ENCODE measurements at places on chromosomes 7 and 10.

DNA sequence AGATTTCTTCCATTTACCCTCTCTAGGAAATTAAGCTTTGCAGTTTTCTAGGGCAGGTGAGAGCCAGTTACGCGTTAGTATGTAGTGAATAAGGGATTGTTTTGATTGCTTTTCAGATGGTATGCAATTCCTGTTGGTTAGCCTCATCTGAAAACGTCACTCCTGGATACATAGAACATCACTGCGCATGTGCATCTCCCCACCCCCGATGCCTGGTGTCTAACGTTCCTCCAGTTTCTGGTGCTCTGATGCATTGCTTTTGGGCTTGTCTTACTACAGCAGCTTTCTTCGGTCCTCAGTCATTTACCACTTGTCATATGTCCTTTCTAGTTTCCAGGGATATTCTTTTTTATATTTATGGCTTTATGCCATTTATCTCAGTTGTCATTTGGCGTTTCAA, 22.5 kb downstream of the MLLT10 start:
- DNase-seq: no peak

DNA sequence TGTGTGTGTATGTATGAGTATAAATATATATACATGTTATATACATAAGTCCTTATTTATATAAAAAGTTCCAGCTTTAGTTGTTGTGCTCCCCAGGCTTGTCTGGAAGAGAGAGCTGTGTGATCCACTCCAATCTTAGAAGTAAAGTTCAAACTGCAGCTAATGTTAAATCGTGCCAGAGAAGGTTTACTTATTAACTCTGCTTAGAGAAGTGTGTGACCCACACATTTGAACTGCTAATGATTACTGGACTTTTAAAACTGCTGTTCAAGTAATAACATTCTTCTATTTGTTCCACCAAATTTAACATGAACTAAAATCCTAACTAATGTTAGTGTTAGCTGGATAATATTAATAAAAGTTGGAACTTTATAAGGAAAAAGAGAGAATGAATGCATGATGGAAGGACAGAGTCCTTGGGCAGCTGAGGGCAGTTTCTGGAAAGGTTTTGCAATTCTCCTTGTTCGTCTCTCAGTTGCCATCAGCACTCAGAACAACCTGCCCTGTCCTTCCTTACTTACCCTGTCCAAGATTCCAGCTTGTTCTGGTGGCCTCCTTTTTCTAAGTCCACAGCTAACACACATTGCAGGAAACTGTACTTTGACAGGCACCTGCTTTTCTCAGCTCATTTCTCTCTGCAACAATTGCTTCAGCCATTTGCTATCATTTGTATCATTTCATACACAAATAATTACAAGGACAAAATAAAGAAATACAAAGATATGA, 162.6 kb downstream of the FAM107B start:
- DNase-seq: no peak

GRCh38 chr7:107309296-107309695, 140.5 kb downstream of the HBP1 start:
- no peak for DNase-seq

DNA sequence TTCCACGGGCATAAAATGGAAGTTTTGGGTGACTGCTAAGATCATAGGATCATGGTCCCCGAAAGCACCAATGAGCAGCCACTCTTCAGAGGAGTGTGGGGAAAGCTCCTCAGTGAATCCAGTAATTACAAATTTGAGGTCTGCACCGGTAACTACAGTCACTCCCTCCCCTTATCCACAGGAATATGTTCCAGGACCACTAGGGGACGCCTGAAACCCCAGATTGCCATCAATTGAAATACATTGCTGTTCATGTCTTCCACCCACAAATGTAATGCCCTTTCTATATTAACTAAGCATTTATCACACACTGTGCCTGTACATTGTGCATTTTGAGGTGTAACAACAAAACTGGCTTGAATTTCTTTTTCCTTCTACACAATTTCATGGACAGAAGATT, 447.9 kb upstream of the PFKP start:
- DNase-seq: no peak

- no peak for DNase-seq
Observed at GRCh38 chr10:33193701-33194521, 140.6 kb downstream of the NRP1 start.

DNA sequence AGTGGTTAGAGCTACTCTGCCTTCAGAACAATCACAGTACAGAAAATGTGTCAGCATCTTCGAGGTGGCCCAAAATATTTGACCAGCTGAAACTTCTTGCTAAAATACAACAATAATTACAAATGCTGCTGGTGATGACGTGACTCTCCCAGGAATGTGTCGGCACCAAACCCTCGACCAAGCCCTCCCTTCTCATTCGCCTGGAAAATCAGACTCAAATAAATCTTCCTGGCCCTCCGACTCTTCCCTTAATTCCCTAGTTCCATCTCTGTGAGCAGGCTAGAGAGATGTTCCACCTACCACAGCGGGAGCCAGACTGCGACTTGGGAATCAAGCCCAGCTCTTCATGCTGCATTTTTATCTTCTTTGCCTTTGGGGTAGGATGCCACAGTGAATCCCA, 4.1 kb downstream of the PRSS2 start:
- DNase-seq: no peak

- DNase-seq: no peak
Observed at GRCh38 chr7:20708896-20709295, 77.8 kb downstream of the SP8 start.

DNA sequence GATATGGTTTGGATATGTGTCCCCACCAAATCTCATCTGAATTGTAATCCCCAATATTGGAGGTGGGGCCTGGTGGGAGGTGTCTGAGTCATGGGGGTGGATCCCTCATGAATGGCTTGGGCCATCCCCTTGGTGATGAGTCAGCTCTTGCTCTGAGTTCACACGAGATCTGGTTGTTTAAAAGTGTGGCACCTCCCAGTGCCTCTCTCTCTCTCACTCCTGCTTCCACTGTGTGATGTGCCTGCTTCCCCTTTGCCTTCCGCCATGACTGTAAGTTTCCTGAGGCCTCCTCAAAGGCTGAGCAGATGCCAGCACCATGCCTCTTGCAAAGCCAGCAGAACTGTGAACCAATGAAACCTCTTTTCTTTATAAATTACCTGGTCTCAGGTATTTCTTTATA, 4.8 kb upstream of the GCK start:
- no peak for DNase-seq

GRCh38 chr10:86711513-86712316, 43.4 kb downstream of the LDB3 start:
- DNase-seq: peak; percentile 35

DNA sequence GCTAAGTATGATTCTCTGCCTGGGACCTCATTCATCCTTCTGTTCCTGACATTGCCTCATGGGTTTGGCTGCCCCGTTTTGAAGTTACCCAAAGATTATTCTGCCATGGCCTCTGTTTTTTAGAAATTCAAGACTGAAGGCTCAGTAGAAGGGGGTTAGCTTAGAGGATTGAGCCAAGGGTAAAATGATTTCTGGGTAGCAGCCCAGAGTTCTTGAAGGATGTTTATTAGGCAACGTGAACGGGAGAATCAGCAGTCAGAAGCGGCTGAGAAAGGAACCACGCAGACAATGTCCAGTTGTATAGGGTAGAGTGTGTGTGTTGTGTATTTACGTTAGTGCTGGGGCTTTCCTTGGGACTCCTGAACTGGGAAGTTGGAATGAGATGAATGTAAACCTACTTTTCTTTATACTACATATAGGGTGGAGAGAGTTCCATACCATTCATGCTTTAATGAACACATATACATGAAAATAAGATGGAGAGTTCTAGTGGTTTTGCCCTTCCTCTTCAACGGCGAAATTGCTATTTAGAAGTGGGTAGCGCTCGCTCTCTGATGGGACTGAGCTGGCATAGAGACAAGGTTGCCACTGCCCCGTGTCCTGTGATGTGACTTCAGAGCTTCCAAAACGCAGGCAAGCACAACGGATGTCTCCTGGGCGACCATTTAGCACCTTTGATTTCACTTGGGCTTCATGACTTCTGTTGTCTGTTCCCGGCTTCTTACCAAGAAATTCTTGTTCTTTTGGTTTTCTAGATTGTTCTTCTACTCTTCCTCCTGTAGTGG, 35.0 kb upstream of the IL15RA start:
- no peak for DNase-seq

DNA sequence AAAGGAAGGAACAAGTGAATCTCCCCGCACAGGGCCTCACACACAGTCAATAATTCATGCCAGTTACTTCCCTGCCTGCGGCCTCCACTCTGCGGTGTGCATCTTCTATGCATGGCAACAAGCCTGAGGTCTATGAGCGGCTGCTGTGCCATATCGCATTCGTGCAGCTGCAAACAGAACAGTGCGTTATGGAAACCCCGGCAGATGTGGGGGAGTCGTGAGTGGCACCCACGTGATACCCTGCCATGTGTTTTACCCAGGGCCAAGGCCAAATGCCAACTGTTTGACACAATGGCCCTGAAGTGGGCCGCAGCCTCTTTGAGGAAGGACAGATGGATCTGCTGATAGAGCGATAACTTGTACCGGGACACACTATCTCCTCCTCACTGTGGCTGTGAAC, 13.4 kb downstream of the TNS3 start:
- DNase-seq: no peak

DNA sequence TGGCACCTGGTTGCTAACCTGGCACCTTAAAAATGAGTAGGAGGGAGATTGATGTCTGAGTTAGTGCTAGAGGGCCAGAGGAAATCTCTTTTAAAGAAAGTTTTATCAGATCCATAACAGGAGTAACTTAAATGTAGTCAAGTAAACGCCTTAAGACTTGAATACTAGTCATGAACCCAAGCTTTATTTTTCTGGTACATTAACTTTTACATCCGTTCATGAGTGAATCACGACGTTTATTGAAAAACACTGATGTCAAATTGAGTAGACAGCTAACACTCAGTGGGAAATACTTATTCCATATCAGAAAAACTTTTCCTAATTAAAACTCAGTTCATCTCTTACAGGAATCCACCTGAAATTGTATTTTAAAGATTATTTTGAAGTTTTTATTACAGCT, 6.9 kb upstream of the LAMB1 start:
- DNase-seq: no peak

GRCh38 chr7:90552521-90552920, 43.6 kb upstream of the CDK14 start:
- DNase-seq: no peak

GRCh38 chr7:7228472-7228871, 46.1 kb downstream of the C1GALT1 start:
- DNase-seq: no peak

All from CD8-positive, alpha-beta T cell (primary cell).